ENCODE measurements at places on chromosomes 2 and 18.

DNA sequence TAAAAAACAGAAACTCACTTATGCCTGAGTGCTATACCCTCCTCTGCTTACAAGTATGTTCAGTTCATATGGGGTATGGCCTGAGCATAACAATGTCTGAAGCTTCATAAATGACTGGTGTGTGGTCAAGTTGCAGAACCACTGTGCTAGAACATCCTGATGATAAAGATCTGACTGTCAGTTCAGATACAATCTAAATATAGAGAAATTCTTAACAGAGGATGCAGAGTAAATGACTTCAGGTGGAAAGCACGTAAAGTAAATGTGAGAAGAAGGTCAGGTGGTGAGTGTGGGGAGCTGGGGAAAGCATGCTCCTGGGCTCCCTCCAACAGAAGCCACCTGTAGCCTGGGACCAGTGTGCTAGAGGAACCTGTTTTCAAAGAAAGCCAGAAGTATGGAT, 926.2 kb downstream of the TSN start:
- no peak for DNase-seq

DNA sequence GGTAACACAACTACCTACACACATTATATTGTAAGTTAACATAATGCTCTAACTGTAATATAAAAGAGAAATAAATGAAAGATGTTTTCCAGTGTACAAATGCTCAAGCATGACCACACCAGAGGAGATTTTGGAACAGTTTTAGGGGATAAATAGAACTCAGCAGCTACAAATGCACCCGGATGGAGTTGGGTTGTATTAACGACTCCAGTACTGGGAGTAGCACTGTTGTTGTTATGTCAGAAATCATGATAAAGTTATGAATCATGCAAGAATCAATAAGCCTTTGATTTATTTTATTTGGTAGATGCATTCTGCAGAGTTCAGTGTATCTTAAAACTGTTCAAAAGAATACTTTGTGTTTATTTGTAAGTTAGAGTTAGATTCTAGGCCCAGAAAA, 126.9 kb downstream of the MAP3K20 start:
- no peak for DNase-seq

DNA sequence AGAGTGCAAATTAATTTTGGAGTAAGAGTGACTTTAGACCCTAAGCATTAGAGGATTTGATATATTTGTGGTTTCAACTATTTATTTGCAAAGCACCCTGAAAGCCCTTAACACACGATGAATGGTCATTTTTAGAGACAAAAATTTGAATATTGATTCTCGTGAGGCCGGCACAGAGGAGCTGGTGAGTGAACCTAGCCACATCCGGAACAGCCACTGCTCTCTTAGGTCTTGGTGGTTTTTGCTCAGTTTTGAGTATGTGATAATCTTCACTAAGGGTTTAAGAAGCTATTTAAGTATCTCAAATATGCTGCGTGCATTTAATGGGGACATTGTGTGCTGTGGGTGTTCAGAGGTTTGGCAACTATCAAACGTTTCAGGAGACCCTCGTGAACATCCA, 204.8 kb downstream of the TSN start:
- DNase-seq: no peak

GRCh38 chr2:31037058-31037457, 101.2 kb downstream of the GALNT14 start:
- DNase-seq: no peak

DNA sequence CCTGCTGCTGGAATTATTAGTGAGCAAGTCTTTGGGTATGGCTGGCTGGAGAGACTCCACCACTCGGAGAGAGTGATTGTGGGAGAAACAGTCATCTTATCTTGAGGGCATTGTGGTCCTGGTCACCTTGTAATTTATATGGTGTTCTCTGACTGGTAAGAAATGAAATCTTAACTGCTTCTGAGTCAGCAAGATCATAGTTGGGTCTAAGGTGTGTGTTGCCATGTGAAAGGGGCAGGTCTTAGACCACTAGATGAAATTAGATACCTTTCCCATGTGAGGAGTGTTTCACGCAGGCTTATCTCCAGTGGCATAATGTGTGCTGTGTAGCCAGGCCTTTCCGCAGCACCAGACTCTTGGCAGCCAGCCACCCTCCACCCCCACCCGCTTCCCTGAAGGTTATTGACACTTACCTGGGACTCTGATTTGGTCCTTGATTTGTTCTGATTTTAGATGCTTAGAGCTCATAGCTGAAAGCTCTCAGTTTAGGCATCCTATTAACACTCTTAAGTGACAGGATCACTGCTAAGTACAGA, 7.7 kb downstream of the MAPRE3 start:
- no peak for DNase-seq

DNA sequence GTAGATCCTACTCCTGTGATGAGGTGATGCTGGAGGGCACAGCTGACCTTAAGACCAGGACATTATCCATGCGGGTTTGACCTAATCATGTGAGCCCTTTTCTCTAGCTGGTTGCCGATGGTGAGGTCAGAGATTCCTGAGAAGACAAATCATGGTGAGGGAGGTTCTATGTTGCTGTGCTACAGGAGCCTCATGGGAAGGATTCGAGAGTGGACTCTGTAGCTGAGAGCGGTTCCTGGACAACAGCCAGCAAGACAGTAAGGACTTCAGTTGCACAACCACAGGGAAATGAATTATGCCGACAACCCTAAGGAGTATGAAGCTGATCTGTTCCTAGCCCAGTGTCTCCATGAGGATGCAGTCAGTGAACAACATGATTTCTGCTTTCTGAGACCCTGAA, 80.4 kb downstream of the EPB41L3 start:
- DNase-seq: no peak

DNA sequence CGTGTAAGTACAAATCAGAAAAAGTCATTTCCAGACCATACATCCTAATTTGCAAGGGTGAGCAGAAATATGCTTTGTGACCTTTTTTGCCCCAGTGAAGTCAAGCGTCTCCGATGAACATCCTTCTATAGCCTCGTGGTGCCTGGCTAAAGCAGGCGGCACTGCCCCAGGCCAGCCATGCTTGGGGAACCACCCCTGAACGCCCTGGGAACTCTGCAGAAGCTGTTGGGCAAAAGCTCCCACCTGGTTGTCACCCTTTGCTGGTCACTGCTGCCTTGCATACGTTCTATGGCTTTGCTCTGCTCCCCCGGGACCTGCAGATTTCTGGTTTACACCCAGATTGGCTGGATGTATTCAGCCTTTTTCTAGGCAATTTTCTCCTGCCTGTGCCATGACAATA, 256.4 kb downstream of the SS18 start:
- no peak for DNase-seq

GRCh38 chr18:75502286-75502685, 74.8 kb upstream of the SMIM21 start:
- DNase-seq: no peak

GRCh38 chr2:20617892-20618467, 32.9 kb downstream of the HS1BP3 start:
- DNase-seq: peak; percentile 90

- no peak for DNase-seq
Measured at GRCh38 chr2:116696223-116696622, 1118.3 kb upstream of the DDX18 start.

DNA sequence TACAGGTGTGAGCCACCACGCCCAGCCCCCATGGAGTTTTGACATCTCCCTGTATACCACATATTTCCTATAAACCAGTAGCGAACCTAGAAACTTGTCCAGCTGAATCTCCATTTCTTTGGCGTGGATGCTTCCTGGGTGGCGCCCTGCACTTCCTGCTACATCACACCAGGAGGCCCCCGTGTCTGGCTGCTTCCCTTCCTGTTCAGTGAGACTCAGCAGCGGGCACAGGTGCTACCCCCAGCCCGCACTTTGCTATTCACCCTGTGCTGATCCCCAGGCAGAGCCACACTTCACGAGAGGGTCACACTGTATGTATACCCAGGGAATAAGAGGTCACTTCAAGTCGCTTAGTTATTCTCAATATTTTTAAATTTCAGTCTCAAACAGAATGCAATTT, 35.0 kb downstream of the CYP27C1 start:
- peak; percentile 69 for DNase-seq

- DNase-seq: no peak
Measured at GRCh38 chr18:57859314-57859713, 56.2 kb upstream of the ATP8B1 start.

DNA sequence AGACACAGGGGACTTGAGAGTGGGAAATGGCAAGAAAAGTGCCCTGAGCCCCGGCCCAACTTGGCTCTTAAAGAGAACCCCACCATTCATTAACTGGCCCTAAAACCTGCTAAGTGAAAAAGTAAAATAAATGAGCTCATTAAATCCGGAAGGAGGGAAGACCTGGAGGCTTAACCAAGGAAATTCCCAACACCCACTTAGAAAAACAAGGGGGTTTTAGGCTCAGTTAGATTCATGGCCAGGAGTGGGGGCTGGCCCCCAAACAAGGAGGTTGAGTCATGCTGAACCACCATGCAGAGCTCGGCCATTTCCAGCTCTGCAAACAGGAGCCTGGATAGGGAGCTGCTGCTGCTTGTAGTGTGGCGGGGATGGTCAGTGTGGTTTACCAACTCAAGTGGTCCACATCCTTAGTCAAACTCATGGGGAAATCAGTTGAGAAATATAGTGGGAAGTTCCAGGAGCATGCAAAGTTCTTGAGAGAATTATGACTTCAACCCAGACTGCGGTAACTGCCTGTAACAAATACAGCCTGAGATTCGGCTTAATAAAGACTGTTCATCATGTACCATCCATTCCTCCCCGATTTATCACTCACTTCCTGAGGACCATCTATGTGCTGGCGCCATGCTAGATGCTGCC, 39.7 kb upstream of the MRPL19 start:
- DNase-seq: no peak

DNA sequence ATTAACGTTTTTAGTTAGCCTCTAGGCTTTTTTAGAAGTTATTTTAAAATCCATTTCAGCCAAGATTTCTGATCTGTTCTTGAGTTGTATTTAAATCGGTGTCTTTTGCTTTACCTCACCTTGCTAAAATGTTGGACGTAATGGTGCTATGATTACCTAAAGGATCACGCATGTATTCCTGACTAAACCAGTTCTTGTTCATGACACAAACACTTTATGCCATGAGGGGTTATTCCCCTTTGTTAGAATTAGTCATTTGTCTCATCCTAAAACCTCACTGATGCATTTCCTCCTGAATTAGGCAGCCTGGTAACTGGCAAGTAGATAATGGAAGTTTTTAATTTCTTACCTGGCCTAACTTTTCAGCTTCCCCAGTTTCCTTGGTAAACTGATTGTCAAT, 185.4 kb upstream of the TANK start:
- no peak for DNase-seq

GRCh38 chr2:60469536-60470317, 83.7 kb downstream of the BCL11A start:
- DNase-seq: no peak

DNA sequence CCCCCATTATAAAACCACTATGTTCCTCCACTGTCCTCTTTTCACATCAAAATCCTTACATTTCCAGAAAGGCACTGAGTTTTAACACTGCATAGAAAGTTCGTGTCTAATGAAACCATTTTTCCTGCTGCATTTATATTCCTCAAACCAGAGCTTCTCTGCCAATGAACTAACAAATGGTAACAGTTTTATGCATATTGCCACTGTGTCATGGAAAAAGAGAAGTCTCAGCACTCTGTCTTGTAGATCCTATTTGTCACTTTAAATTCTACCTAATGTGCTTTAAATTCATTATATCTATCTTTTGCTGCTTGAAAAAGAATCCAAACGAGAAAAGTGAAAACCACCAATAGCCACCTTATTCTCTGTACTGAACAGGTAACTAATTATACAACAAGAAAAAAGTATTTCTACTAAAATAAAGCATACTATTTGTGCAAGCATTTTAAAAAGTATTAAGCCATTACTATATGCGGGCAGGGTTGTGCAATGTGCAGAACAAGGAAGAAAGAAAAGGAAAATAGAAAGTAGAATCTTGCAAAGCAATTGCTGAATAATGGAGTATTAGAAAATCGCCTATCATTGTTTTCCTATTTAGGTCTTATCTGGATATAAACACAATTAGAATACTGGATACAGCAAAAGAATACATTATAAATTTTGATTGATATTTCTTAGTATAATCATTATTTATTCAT, 328.9 kb downstream of the ZEB2 start:
- no peak for DNase-seq

DNA sequence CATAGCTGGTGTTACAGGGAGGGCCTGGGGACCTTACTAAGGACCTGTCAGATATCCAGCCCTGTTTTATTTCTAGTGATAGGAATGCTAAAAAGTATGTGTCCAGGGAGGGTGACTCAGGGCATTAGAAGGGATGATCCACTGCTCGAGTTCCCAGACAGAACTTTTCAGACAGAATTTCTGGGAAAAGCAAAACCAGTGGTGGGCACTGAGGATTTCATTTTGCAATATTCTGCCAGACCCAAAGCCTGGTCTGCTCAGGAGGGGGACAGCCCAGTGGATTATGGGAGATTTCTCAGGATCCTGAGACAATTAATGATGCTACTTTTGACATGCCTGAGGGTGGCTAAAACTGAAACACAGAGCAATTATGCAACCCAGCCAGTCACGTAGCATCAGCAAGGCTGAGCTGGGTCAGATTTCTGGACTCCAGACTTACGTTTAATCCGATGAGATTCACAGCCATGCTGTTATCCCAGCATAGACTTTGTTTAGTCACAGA, 4.7 kb upstream of the KCNE4 start:
- DNase-seq: no peak

DNA sequence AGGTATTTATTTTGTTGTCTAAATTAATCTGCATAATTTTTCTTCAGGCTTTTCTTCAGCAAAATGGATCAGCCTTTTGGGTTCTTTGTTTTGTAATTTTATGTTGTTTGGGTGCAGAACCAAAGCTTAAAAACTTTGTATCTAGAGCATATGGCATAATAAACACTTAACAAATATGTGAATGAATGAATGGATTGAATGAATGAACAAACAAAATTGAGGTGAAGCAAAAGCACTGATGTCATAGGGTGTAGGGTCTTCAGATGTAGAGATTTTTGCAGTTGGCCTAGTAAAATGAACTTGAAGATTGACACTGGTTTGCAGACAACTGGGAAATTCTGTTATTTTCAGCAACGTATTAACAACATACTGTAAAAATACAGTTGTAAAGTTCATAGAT, 17.3 kb downstream of the VAPA start:
- DNase-seq: no peak

DNA sequence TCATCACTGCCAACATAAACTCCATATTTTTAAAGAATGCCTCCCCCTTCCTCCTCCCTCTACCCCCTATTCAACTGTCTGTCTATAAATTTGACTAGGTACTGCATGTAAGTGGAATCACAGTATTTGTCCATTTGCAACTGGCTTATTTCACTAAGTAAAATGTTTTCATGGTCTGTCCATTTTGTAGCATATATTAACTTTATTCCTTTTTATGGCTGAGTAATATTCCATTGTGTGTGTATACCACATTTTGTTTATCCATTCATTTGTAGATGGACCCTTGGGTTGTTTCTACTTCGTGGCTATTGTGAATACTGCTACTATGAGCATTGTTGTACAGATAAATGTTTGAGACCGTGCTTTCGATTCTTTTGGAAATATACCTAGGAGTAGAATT, 10.7 kb downstream of the SEH1L start:
- DNase-seq: no peak

GRCh38 chr18:9066817-9067306, 35.6 kb upstream of the NDUFV2 start:
- no peak for DNase-seq

Measured in spleen (tissue), 13 donors.